ENCODE measurements at places on chromosomes 2 and 18.

GRCh38 chr18:65093346-65093745 is 657.5 kb upstream of the CDH7 start:
- DNase-seq, result no peak

DNA sequence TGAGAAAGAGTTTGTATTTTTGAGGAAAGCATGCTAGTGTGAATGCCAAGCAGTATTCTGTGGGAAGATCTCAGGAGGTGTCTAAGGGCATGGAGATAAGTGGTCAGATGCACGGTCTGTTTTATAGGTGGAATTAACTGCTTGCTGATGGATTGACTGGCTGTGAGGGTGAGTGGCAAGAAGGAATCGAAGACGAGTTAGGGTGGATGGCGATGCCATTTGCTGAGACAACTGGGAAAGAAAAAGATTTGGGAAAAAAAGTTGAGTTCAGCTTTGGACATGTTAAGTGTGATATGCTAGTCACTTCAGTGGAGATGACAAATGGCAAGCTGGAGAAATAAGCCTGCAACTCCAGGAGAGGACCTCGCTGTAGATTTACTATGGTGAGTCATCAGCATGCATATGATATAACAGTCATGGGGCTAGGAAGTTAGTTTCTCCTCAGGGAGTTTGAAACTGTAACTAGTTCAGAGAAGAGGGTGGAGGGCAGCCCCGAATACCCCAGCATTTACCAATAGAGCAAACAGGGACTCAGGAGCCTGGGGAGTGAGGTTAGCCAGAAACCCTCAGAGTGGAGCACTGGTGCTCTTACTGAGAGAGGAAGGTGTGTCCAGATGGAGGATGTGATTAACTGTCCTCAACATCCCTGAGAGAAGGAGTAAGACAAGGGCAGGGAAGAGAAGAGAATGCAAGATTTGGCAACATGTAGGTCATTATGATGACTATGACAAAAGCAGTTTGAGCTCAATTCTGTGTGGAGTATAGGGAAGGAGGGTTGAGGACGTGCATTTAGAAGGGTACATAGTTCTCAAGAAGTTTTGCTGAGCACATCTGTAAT is 2.0 kb upstream of the HK2 start:
- no peak for DNase-seq

DNA sequence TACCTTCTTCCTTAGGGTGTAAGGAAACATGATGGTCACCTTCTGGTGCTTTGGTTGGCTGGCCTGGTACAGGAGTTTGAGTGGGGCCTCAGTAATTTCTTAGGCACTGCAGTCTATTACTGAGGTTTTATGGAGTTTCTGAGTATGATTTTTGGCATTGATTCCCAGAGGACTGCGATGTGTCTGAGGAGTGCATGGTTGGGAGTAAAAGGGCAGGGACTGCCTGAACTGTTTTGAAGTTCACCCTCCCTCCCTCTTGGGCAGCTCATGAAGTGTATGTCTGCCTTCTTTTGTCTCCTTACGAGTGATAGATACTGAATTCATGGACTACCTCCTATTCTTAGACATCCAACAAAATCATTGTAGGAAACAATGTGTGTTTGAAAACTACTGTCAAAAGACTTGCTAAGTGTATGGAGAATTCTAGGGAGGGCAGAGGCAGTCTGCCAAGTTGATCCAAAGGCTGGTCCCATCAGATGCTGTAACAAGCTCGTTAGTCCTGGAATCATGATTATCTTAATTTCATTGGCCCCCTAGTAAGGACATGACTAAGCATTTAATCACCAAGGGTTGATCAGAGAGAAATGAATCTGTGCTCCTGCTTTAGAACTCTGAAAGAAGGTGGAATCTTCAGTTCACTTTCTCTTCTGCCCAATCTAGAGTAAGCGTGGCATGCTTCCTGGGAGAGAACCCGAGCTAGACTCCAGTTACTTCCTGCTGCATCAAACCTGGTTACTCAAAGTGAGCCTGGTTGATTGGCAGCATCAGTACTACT is 26.5 kb downstream of the LYPD6B start:
- no peak for DNase-seq

GRCh38 chr2:29159125-29159524 is 43.9 kb downstream of the CLIP4 start:
- peak; percentile 67 for DNase-seq

DNA sequence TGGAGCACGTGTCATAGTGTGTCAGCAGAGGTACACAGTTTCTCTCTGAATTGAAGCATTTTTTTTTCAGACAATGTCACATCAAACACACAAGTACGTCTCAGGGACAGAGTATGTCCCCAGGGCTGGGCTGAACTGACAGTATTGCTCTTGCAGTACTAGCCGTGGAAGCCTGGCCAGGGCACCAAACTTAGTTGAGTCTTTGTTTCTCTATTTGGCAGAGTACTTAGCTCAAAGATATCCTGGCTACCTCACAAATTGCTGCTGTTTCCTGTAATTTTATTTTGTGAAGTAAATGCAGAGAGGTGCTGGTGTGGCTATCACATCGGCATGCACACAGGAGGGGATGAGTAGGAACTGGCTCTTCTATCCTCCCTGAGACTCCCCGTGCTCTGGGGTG is 691.6 kb upstream of the HS6ST1 start:
- DNase-seq, result no peak

- DNase-seq, result no peak
Observed at GRCh38 chr18:64333584-64333983, 184.7 kb upstream of the LINC00305 start.

DNA sequence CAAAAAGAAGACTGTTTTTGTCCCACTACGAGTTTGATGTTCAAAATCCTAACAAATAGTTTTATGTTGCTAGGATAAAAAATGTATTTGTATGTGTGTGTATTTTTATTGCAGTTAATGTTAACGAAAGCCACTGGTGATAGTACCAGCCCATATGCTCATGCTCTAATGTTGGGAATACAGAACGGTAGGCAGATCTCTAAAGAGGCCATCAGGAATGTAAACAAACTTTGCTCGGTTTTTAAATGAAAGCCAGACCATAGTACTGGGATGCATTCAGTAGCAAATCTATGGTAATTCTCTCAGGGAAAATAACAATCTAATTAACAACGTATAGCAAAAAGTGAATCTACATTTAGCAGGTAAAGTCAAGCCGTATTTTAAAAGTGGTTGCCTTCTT is 208.1 kb downstream of the NEDD4L start:
- no peak for DNase-seq

GRCh38 chr2:199279146-199279545 is 178.6 kb downstream of the SATB2 start:
- no peak for DNase-seq

- no peak for DNase-seq
Observed at GRCh38 chr2:42137125-42137841, 31.9 kb upstream of the EML4 start.

- no peak for DNase-seq
Observed at GRCh38 chr2:220748875-220749479, 823.1 kb downstream of the EPHA4 start.

DNA sequence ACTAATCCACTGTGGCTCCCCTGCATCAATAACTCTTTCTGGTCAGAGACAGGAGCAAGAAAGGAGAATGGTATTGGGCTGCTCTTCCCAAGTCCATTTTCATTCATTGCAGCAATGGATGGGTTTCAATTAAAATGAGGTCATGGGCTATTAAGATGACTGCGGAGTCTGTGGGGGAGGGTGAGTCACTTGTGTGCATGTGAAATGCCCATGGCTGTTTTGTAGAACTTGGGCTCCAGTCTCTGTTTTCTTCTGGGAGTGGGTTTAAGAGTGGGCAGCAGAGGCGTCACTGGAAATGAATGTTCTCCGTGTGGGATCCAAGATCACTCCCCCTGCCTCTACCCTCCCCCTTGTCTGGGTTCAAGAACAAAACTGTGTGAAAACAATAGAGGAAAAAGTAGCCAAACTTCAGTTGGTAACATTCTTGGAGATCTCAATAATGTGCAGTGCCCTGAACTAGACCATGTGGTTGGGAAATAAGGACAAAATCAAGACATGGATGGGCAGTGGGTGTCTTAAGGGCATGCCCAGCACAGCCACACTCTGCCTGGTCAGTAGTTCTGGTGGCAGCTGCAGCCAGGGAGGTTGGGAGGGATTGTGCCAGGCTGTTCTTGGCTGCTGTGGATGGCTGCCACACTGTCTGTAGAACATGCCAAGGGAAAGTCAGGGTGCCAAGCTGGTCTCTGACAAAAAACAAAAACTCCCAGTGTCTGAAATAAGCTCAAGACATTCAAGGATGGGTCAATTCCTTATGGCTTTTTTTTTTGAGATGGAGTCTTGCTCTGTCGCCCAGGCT is 68.2 kb upstream of the CXCR4 start:
- no peak for DNase-seq

DNA sequence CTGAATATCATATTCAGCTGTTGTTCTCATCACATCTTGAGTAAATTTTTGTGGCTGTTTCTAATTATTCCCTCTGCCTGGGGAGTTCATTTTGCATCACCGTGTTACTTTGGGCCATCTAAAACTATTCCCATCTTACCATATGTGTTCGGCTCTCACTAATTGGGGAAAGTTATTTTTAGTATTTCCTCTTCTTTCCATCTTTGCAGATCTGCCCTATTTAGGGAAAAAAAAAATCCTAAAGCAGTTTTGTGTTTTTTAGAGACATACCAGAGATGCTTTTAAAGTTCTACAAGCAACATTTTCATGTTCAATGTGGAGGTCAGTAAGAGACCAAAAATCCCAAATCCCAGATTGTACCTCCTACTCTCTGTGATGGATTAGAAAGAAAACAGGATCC is 111.3 kb upstream of the NDUFV2 start:
- no peak for DNase-seq

DNA sequence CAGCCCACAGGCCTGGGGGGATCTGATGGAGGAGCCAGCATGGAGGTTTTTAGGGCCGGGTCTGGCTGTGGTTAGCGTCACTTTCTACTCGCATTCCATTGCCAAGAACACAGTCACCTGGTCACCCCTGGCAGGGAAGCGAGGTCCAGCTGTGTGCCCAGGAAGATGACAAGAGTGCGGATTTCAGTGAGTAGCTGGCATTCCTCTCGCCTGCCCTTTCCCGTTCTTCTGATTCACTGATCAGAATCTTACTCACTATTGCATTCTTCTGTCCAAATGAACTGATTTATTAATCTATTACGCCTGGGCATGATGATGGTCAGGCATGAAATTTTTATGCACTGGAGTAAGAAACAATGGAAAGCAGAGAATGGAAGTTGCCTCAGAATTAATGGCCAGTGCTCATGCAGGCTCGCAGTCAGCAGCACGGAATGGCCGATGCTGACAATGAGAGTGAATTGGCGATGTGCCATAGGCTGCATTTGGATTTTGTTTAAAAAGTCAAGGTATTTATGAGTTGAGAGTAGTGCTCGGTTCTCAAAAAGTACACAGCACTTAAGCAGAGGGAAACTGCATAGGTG is 76.4 kb upstream of the MGAT5 start:
- DNase-seq, result no peak

DNA sequence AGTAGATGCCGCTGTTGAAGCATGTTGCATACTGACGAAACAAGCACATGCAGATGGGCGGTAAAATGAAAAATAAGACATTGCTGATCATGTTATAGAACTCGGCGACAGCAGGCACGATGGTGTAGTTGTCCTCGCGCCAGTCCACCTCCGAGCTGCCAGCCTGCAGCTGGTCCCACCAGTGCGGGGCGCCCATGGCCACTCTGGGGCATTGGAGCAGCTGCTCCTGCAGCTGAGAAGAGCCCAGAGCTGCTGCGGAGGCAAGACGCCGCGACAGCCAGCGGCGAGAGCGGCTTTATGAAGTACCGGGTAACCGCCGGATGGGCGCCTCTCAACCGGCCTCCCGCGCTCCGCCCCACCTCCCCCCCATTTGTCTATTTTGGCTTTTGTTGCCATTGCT is 32.6 kb upstream of the ADAM23 start:
- DNase-seq, result no peak

DNA sequence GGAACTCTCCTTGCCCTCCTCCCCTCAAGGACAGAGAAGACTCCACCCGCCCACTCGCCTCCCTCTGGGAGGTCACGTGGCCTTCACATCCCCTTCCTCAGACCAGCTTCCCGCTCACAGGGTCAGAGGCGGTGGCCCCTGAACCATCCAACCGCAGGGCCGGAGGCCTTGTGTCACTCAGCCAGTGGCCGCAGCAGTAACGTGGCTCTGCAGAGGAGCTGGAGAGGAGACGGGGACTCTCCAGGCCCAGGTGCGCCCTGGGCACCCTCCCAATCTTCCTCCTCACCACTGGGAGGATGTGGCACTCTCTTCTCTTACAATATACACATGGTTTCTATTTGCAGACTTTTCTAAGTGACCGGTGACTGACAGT is 161.7 kb downstream of the TWIST2 start:
- DNase-seq, result no peak

GRCh38 chr2:133862400-133862977 is 294.2 kb upstream of the NCKAP5 start:
- DNase-seq, result no peak

GRCh38 chr2:17793296-17793695 is 23.0 kb upstream of the MSGN1 start:
- no peak for DNase-seq

GRCh38 chr2:767440-767839 is 90.2 kb upstream of the TMEM18 start:
- DNase-seq, result no peak

GRCh38 chr2:119940856-119941255 is 72.0 kb upstream of the EPB41L5 start:
- DNase-seq, result no peak

GRCh38 chr2:170243118-170243837 is 65.3 kb downstream of the MYO3B start:
- DNase-seq, result no peak

- no peak for DNase-seq
Observed at GRCh38 chr2:210562502-210563080, 6.2 kb downstream of the CPS1 start.

- DNase-seq, result no peak
Observed at GRCh38 chr18:79962311-79962710, 2.1 kb upstream of the HSBP1L1 start.

DNA sequence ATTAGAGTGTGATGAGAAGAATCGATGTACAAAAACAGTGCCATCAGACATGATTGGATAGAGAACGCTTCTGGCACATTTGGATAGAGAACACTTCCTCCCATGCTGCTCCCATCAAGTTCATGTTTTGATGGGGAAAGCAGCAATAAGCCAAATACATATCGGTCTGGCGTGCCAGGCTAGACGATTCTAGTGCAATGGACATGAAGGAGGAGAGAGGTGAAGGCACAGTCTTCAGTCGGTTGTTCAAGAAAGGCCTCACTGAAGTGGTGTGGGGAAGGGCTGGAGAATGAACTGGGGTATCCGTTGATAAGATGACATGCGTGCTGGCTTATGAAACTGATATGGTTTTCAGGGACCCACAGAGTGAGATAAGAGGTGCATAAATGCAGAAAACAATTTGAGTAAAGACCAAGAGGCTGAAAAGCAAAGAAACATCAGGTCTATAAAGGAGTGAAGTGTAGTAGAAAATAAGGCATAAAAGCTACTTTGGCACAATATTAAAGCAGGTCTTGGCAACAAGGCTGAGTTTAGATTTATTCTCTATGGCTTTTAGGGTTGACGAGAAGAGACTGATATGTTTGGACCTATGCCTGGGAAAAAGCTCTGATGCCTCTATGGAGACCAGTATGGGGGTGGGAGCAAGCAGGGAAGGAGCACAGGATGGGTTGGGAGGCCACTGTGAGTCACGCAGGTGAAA is 117.6 kb upstream of the PIEZO2 start:
- no peak for DNase-seq

GRCh38 chr18:65753520-65753919 is 2.7 kb downstream of the CDH7 start:
- DNase-seq, result no peak

Measured in NCI-H187 (cell line).